ENCODE measurements at places on chromosomes 6 and 20.
A peak's percentile ranks its signal among the peaks of the same experiment; 100 is the strongest.

- DNase-seq: no peak
Observed at GRCh38 chr6:3306848-3307247, 48.1 kb downstream of the PSMG4 start.

GRCh38 chr6:41595166-41595565, 43.1 kb upstream of the MDFI start:
- no peak for DNase-seq

GRCh38 chr6:127737768-127738167, 160.8 kb downstream of the C6orf58 start:
- peak; percentile 16 for DNase-seq

- DNase-seq: peak; percentile 22
Observed at GRCh38 chr6:113859349-113860180, 2.4 kb downstream of the MARCKS start.

DNA sequence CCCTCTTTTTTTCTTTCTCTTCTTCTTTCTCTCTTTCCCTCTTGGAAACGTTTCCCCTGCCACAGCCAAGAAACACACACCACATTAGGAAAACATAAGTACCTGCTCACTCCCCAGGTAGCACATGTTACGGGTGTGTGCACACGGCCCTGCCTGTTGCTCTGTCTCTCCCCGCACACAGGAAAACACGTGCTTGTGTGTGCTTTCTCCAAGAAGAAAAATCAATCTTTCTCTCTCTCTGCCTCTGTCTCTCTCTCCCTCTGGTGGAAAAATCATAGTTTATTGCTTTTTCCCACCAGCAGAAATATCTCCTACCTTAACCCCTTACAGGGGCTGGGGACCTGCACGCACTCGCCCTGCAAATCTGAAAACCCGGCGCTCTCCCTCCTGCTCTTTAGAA, 102.3 kb downstream of the EDN3 start:
- peak; percentile 7 for DNase-seq

DNA sequence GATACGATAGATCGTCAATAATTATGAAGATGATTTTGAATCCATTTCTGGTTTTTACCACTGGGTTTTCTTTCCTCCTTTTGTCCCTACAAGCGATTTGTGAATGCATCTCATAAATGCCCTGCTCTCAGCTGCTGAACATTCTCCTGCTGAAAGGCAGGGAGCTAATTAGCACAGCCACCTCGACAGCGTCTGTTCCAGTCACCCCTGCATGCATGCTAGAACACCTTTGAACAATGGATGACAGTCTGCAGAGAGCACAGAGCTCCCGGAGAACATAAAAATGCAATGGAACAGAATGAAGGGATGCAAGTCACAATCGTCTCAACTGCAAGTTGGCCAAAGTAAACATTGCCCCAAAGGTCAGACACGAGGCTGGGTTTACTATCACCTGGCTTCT, 105.8 kb downstream of the SLC35B3 start:
- DNase-seq: no peak

- DNase-seq: no peak
Observed at GRCh38 chr20:63128956-63129355, 87.0 kb downstream of the YTHDF1 start.

Data from foreskin keratinocyte (primary cell).